Spinal cord (tissue), 10 donors: ENCODE measurements at places on chromosomes 16 and 17. TPM values are rescaled to one million over a fixed set of nuclear protein-coding genes. Genes with fewer than 3 reads are reported as not detected.

Gene SOX8
- 200 TPM for polyA plus RNA-seq

Gene KRTAP4-6
- polyA plus RNA-seq = not detected

Gene ZDHHC1
- polyA plus RNA-seq = 18.7 TPM

Gene MAP1LC3B
- 147 TPM for polyA plus RNA-seq

Gene PIRT
- polyA plus RNA-seq = 10.5 TPM

Gene CD19
- polyA plus RNA-seq = 1.1 TPM

Gene HERPUD1
- 77.2 TPM for polyA plus RNA-seq

Gene SLC6A2
- 0.14 TPM for polyA plus RNA-seq

Gene CTRB1
- polyA plus RNA-seq = not detected

Gene KRT23
- polyA plus RNA-seq = not detected

Gene SULT1A4
- 4.9 TPM for polyA plus RNA-seq

Gene OR2C1
- 0.48 TPM for polyA plus RNA-seq

Gene STH
- not detected for polyA plus RNA-seq

Gene MYH3
- polyA plus RNA-seq = 17.9 TPM

Gene GPR139
- 3.8 TPM for polyA plus RNA-seq

Gene DNAI2
- polyA plus RNA-seq = 5.4 TPM

Gene OR1F1
- polyA plus RNA-seq = 2.4 TPM

Gene TBL3
- polyA plus RNA-seq = 39.0 TPM

Gene SLC13A2
- 0.27 TPM for polyA plus RNA-seq

Gene CD300C
- polyA plus RNA-seq = 1.00 TPM

Gene KRT39
- polyA plus RNA-seq = not detected

Gene TAC4
- polyA plus RNA-seq = not detected

Gene GAS2L2
- polyA plus RNA-seq = 3.0 TPM

Gene KRTAP4-9
- not detected for polyA plus RNA-seq

Gene CACNG3
- polyA plus RNA-seq = 21.1 TPM

Gene TMEM204
- 8.3 TPM for polyA plus RNA-seq

Gene SYCE1L
- 21.2 TPM for polyA plus RNA-seq

Gene C16orf46
- polyA plus RNA-seq = 3.4 TPM

Gene GNPTG
- 127 TPM for polyA plus RNA-seq

Gene SNRNP25
- polyA plus RNA-seq = 122 TPM

Gene TBC1D3C
- polyA plus RNA-seq = not detected

Gene UNC45B
- 0.24 TPM for polyA plus RNA-seq

Gene TMEM114
- 5.8 TPM for polyA plus RNA-seq

Gene EXOC3L1
- 5.5 TPM for polyA plus RNA-seq

Gene TP53TG3F
- polyA plus RNA-seq = not detected

Gene TRIM47
- 53.6 TPM for polyA plus RNA-seq

Gene SEPTIN1
- 5.0 TPM for polyA plus RNA-seq

Gene MT4
- not detected for polyA plus RNA-seq

Gene SECTM1
- polyA plus RNA-seq = 2.7 TPM

Gene TMEM238L
- 0.30 TPM for polyA plus RNA-seq

Gene MMP15
- 45.5 TPM for polyA plus RNA-seq

Gene ZNF688
- polyA plus RNA-seq = 20.4 TPM

Gene RILP
- 6.9 TPM for polyA plus RNA-seq

Gene HS3ST4
- 14.1 TPM for polyA plus RNA-seq

Gene CAPNS2
- polyA plus RNA-seq = 0.15 TPM

Gene CA10
- 130 TPM for polyA plus RNA-seq
